ENCODE measurements at places on chromosomes 6 and 20.
A peak's percentile ranks its signal among the peaks of the same experiment; 100 is the strongest.

GRCh38 chr6:158856261-158856660, 37.1 kb upstream of the EZR start:
- DNase-seq = no peak

- no peak for DNase-seq
Measured at GRCh38 chr6:53628354-53629119, 37.0 kb downstream of the KLHL31 start.

GRCh38 chr6:163423696-163424095, 9.2 kb downstream of the QKI start:
- DNase-seq = no peak

GRCh38 chr6:137261761-137262160, 42.6 kb upstream of the IFNGR1 start:
- peak; percentile 20 for DNase-seq

GRCh38 chr6:47300417-47300816, 9.3 kb downstream of the TNFRSF21 start:
- DNase-seq = no peak

- DNase-seq = no peak
Measured at GRCh38 chr20:45500022-45500421, 15.4 kb downstream of the SPINT3 start.

- DNase-seq = no peak
Measured at GRCh38 chr6:7512320-7512719, 29.2 kb upstream of the DSP start.

DNA sequence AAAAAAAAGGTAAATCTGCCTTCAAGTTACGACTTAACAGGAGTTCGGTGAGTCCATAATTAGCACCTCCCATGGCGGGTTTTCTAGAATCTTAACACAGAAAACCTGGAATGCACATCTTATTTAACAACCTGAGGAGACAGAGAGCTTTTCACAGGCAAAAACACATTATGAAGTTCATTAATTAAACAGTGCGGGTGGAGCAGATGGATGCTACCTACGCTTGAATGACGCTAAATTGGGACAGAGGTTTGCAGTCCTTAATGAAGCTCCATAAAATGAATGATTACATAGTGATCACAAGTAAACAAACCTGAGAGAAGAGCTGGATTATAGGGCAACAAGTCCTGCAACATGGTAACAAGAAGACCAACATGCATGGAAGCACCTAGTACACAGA, 81.0 kb downstream of the INSM1 start:
- no peak for DNase-seq

DNA sequence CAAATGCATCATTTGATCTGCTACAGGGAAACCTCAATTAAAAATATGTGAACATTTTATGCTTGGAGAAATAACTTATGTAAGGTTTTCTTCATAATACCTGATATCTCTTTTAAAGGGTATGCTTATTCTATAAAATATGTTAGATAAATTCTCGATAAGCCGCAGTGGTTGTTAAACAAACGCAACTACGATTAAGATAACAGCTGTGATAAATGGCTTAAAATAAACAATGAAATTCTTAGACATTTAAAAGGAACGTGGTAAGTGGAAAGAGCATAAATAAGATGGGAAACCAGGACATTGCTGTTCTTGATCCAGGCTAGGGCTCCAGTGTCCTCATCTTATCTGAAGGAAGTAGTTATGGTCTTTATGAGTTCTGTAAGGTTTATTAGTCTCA, 415.9 kb downstream of the CD83 start:
- DNase-seq = no peak

DNA sequence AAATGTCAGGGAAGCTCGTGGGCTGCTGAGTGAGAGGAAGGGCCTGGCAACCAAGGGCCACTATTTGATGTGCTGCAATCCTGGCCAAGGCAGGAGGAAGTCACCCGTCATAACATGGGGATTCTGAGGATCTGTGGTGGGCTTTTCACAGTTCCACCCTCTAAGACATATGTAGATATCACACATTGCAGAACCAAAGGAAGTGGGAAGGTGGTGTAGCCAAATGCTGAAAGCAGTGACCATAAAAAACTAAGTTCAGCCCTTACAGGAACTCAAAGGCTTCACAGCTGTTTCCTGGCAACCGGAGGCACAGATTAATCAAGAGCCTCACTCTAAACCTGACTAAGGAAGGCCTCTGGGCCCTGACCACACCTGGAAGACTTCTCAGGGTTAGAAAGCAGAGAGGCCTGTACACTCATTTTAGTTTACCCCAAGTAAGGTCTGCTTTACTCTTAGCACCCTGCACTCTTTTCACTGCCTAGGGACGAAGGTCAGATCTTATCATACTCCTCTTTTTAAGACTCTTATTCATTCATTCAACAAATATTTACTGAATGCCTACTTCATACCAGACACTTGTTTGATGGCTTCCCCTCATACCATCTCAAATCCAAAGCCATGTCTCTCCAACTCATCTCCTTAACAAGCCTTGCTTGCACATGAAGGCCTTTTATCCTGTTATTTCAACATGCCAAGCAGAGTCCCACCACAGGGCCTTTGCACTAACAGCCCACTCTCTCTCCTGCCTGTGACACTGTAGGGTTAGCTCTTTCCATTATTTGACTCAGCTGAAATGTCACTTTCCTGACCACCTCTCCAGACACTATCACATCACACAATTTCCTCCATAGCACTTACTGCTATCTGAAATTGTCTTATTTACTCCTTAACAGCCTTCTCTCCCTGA, 2.6 kb downstream of the UBE2V1 start:
- DNase-seq = peak; percentile 54

GRCh38 chr20:54079652-54080051, 9.3 kb upstream of the BCAS1 start:
- DNase-seq = no peak

DNA sequence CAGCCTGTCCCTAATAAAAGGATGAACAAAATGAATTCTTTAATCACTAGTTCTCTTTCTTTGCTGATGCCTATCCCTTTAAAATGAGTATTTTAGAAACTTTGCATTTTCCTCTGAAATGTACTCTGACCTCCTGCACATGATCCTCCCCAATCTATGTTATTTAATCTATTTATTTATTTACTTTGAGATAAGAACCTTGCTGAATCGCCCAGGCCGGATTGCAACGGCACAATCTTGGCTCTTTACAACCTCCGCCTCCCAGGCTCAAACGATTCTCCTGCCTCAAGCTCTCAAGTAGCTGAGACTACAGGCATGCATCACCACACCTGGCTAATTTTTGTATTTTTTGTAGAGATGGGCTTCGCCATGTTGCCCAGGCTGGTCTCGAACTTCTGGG, 27.9 kb downstream of the ADTRP start:
- DNase-seq = no peak

- no peak for DNase-seq
Measured at GRCh38 chr6:134345789-134346188, 27.9 kb upstream of the SGK1 start.

DNA sequence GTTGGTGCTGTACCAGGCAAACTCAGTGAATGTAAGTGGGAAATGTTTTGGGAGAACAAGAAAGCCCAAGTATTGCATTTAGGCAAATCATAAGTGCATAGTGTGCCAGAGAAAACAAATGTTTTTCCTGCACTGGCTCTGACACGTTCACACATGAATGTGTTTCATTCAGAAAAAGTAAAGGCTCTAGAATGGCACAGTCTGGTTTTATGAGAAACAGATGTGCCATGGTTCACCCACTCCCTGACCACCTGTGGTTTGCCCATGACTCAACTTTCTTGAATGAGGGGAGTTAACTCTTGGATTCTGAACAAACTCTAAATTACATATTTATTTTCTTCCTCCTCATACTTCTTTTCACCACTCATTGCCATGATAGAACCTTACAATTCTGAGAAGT, 126.9 kb downstream of the KCNQ5 start:
- DNase-seq = no peak

Measured in naive B cell (primary cell).